ENCODE measurements at places on chromosomes 6 and 20.
A peak's percentile ranks its signal among the peaks of the same experiment; 100 is the strongest.

GRCh38 chr6:1418471-1419191 lies 29.3 kb downstream of the FOXF2 start:
- no peak for DNase-seq

DNA sequence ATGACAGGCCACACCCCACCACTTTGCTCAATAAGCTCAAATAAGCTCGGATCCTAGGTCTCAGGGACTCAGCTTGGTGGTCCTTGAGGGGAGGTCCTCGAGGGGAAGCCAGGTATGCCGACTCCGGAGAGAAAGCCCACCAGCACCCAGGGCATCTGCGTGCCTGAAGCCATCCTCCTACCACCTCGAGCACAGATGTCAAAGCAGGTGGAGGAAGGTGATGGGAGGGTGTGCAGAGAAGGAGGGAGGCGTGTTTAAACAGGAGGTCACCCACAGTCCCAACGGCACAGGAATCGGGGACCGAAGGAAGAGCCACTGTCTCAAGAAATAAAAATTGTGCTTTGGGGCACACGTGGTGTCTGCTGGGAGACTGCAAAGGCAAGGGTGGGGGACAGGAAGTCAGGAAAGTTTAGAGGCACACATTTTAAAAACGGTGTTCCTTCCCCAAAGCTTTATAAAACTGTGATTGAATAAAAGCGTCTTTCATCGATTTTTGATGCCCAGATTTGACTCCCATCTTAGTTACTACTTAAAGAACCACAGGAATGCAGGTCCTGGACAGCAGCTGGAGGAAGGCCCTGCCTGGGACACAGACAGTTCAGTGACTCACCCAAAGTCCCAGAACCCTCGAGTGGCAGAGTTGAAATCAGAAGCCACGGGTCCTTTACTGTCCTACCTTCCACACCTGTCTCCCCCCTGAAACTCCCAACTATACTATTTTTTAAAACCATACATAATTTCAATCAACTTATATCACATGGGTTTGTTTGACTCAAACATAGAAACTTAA lies 221.0 kb upstream of the PDE10A start:
- DNase-seq = no peak

- DNase-seq = peak; percentile 21
Measured at GRCh38 chr6:166253281-166253681, 54.9 kb downstream of the PRR18 start.

GRCh38 chr20:36279776-36280175 lies 26.4 kb upstream of the DLGAP4 start:
- DNase-seq = no peak

DNA sequence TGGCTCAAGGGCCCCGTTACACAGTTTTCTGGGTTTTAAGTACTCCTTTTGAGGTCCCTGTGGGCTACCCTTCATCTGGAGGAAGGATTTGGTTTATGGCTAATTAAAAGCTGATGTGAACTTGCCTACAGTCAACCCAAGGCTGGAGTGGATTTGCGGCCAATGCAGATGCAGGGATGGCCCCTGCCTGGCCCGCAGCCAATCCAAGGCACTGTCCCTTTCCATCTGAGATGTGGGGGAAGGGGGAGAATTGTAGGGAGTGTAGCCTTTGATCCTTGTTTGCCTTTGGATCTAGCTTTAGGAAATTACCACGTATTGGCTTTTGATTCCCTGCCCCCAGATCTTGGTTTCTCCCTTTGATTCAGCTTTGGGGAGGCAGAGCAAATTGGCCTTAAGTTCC lies 128.0 kb upstream of the GGTLC1 start:
- DNase-seq = no peak

GRCh38 chr6:8352335-8352965 lies 82.9 kb downstream of the SLC35B3 start:
- no peak for DNase-seq

All from T-cell (primary cell).